ENCODE measurements at places on chromosomes 6 and 20.

- no peak for DNase-seq
These were observed 29.2 kb downstream of the OSBPL2 start for GRCh38 chr20:62267543-62267942.

DNA sequence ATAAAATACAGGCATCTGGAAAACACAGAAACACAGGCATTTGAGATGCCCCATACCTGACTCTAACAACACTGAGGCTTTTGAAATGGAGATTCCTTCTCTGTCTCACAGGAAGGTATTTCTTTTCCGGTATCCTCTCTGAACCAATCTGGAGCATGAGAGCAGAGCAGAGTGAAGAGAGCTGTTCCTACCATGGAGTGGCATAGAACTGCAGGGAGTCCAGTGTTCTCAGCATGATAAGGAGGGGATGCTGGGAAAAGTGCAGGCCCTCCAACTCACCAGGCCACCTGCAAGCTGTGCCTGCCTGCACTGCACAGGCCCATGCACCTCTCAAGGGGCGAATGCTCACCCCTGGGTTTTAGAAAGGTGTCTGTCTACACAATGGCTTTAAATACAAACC, 89.2 kb downstream of the FOXA2 start:
- DNase-seq = no peak

- DNase-seq = no peak
These were observed 53.9 kb downstream of the AFG1L start for GRCh38 chr6:108348655-108349349.

GRCh38 chr20:60804240-60804917, 447.7 kb upstream of the CDH4 start:
- DNase-seq = no peak

DNA sequence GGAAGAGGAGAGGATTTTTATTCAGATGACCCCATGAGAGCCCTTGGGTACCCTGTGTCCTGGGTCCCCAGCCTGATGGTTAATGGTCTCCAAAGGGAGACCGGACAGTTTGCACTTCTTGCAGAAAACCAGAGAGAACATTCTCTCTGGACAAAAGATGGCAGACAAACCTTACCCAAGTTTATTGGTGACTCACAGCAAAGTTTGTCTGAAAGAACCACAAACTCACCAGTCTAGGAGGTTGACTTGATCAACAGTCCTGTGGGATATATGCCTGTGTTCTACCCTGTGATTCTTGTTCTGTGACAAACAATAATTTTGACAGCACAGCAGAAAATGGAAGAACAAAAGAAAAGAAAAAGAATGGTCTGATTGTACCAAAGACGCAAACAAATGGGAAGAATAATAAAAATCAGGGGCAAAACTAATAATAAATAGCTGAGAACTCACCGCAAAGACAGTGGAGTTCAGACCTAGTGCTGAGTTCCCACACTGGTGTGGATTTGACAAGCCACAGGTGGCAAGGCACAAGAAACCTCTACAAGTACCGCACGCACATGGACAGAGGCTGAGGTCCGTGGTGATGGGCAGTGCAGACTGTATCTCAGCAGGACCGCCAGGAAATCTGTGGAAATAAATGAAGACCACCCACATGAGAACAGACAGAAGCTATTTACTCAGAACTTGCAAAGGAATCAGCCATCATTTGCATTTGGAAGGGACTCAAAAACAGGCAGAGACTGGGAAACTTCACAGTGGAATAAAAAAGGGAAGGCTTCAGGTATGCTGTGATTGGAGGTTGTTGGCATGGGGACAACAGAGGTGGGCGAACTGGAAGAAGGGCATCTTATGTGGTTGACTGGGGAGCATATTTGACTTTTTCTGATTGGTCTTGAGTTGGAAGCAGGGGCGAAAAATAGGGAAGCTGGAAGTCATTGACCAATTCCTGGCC, 246.3 kb upstream of the RNF24 start:
- no peak for DNase-seq

GRCh38 chr20:50852085-50852484, 57.2 kb downstream of the BCAS4 start:
- DNase-seq = no peak

DNA sequence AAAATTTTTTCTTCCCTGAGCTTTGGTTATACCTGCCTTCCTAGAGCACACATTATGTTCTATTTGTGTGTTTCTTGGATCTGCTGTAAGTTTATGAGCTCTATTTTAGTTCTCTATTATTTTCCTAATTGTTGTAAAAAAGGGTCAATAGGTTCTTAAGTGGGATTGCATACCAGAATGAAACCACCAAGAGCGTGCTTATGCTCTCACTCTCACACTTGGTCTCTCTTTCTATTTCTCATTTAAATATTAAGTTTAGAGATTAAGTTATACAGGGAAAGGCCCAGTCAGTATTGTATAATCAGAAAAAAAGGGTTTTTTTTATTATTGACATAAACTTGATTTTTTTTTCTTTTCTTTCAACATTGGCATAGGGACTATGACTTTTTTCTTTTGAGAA, 96.8 kb downstream of the RIMS1 start:
- no peak for DNase-seq
